NCI-H2227 treated with DMSO at 0.1 percent for 48 hours (cell line): ENCODE measurements at places on chromosomes 6 and 20.

- DNase-seq: no peak
Measured at GRCh38 chr6:160360955-160361354, 12.8 kb downstream of the SLC22A3 start.

- DNase-seq: no peak
Measured at GRCh38 chr20:19782669-19783068, 24.6 kb downstream of the RIN2 start.

GRCh38 chr6:29946223-29947076 lies 4.1 kb downstream of the HLA-A start:
- no peak for DNase-seq

- DNase-seq: no peak
Measured at GRCh38 chr6:156839129-156839528, 62.0 kb downstream of the ARID1B start.

GRCh38 chr6:69180361-69181067 lies 545.4 kb downstream of the ADGRB3 start:
- DNase-seq: no peak

GRCh38 chr6:3318226-3318625 lies 59.5 kb downstream of the PSMG4 start:
- DNase-seq: no peak

GRCh38 chr20:845226-845868 lies 11.8 kb downstream of the FAM110A start:
- DNase-seq: no peak

GRCh38 chr6:166712286-166713228 lies 85.5 kb upstream of the RPS6KA2 start:
- DNase-seq: no peak

- no peak for DNase-seq
Measured at GRCh38 chr6:149884215-149884614, 13.7 kb downstream of the RAET1E start.

- DNase-seq: no peak
Measured at GRCh38 chr6:44395501-44395900, 8.0 kb downstream of the CDC5L start.
